Thoracic aorta endothelial cell (primary cell): ENCODE measurements at places on chromosomes 16 and 17. TPM values are rescaled to one million over a fixed set of nuclear protein-coding genes. Genes with fewer than 3 reads are reported as not detected.

TLCD1 gene
- 0.93 and 1.0 TPM in 2 replicates for total RNA-seq

SMIM36 gene
- not detected in 2 replicates for total RNA-seq

TMEM220 gene
- 1.1 and 2.0 TPM in 2 replicates for total RNA-seq

CDIP1 gene
- 21.3 and 26.1 TPM in 2 replicates for total RNA-seq

NEUROD2 gene
- not detected in 2 replicates for total RNA-seq

VTN gene
- 0.07 and 0.13 TPM in 2 replicates for total RNA-seq

KRTAP16-1 gene
- total RNA-seq: not detected in 2 replicates

CD300LG gene
- total RNA-seq: not detected in 2 replicates

ZNF771 gene
- total RNA-seq: 7.4 and 7.6 TPM in 2 replicates

TBC1D3E gene
- total RNA-seq: 0.53 and 1.4 TPM in 2 replicates

LITAFD gene
- not detected in 2 replicates for total RNA-seq

NKD1 gene
- total RNA-seq: under 0.01 and 0.07 TPM in 2 replicates

CCL16 gene
- total RNA-seq: 1.1 and 1.5 TPM in 2 replicates

SHBG gene
- not detected in 2 replicates for total RNA-seq

TEKT5 gene
- not detected in 2 replicates for total RNA-seq

CCDC200 gene
- not detected in 2 replicates for total RNA-seq

CCL1 gene
- total RNA-seq: not detected in 2 replicates

CLEC19A gene
- total RNA-seq: not detected in 2 replicates

GPR142 gene
- not detected in 2 replicates for total RNA-seq

FBXW10 gene
- total RNA-seq: not detected in 2 replicates

ABAT gene
- total RNA-seq: 1.9 and 2.0 TPM in 2 replicates

OR3A3 gene
- total RNA-seq: not detected in 2 replicates

RBFOX1 gene
- not detected in 2 replicates for total RNA-seq

TNFRSF17 gene
- not detected in 2 replicates for total RNA-seq

KRT222 gene
- total RNA-seq: not detected in 2 replicates

HAP1 gene
- 0.07 and 0.53 TPM in 2 replicates for total RNA-seq

FKBP10 gene
- total RNA-seq: 129 and 131 TPM in 2 replicates

SPATA22 gene
- total RNA-seq: 0.40 and 0.65 TPM in 2 replicates

XAF1 gene
- total RNA-seq: 12.8 and 19.9 TPM in 2 replicates

FBXW10B gene
- 0.22 and 0.27 TPM in 2 replicates for total RNA-seq

CDH13 gene
- total RNA-seq: 59.2 and 142 TPM in 2 replicates

PIRT gene
- not detected in 2 replicates for total RNA-seq

SLC12A3 gene
- total RNA-seq: not detected in 2 replicates

TERB1 gene
- total RNA-seq: 0.22 TPM in 1 of 2 replicates, not detected in the other

EVPLL gene
- not detected in 2 replicates for total RNA-seq

FAM171A2 gene
- 3.8 and 5.2 TPM in 2 replicates for total RNA-seq

NEURL4 gene
- total RNA-seq: 17.3 and 23.5 TPM in 2 replicates

PDIA2 gene
- 0.29 and 0.66 TPM in 2 replicates for total RNA-seq

TMEM256 gene
- 49.5 and 65.8 TPM in 2 replicates for total RNA-seq

ACSM2A gene
- under 0.01 TPM in 1 of 2 replicates, not detected in the other for total RNA-seq

WNT9B gene
- not detected in 2 replicates for total RNA-seq

HBA2 gene
- not detected in 2 replicates for total RNA-seq

DNASE1L2 gene
- total RNA-seq: 0.36 and 0.80 TPM in 2 replicates

TGFB1I1 gene
- 64.1 and 64.8 TPM in 2 replicates for total RNA-seq

CFAP119 gene
- 1.5 and 1.7 TPM in 2 replicates for total RNA-seq

PAM16 gene
- total RNA-seq: 18.1 and 23.6 TPM in 2 replicates

CD300E gene
- total RNA-seq: not detected in 2 replicates

ABCA6 gene
- total RNA-seq: 32.7 and 36.3 TPM in 2 replicates
